ENCODE measurements at places on chromosomes 6 and 20.

- H3K36me3 ChIP-seq = no peaks in the 10 kb centered on the region
- no peaks in the 10 kb centered on the region for H3K27me3 ChIP-seq
- H3K27ac ChIP-seq = no peak overlapping the region
- H3K4me3 ChIP-seq = no peak overlapping the region
- no peak for ATAC-seq
Observed at GRCh38 chr6:3825851-3826581, 23.2 kb upstream of the FAM50B start.

DNA sequence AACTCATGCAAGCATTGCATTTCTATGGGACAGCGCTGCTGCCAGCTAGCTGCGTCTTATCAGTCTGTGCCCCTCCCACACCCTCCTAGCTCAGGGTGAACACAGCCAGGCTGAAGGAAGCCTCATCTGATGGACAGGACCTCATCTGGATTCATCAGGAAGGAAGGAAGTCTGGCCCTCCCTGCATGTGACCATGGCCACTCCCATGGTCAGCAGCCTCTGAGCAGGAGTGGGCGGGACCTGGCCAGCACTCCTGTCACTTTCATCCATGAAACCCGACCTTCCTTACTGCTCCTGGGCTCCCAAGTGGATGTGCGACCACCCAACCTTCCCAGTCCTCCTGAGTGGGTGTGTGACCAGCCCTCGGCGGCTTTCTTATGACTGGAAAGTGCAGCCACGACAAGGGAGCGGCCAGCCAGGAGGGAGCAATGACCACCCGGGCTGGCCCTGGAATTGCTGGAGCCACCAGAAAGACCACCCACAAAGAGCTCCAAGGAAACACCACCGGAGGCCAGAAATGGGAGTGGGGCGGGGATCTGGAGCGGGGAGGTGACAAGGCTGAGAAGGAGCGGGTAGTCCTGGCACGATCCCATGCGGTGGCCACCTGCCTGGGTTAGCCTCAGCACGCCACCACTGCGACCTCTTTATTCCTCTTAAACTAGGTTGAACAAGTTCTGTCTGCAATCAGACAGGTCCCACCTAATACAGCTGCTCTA is 241.2 kb downstream of the TTLL2 start:
- no peak for ATAC-seq
- H3K27me3 ChIP-seq = peaks cover 54% of the 10 kb centered on the region
- H3K4me1 ChIP-seq = no peaks in the 10 kb centered on the region
- H3K4me3 ChIP-seq = no peak overlapping the region
- H3K36me3 ChIP-seq = no peaks in the 10 kb centered on the region

- H3K27ac ChIP-seq = peak within 1 kb of the TSS; percentile 40
- peak; percentile 45 for ATAC-seq
- peaks cover 29% of the 10 kb centered on the region for H3K36me3 ChIP-seq
- no peak within 1 kb of the TSS for H3K4me3 ChIP-seq
Observed at GRCh38 chr6:31528821-31529328, at the start of gene MCCD1. TSS of gene MCCD1 (plus strand) at chr6:31528962. CDS start at chr6:31529015, 53 bp downstream.

DNA sequence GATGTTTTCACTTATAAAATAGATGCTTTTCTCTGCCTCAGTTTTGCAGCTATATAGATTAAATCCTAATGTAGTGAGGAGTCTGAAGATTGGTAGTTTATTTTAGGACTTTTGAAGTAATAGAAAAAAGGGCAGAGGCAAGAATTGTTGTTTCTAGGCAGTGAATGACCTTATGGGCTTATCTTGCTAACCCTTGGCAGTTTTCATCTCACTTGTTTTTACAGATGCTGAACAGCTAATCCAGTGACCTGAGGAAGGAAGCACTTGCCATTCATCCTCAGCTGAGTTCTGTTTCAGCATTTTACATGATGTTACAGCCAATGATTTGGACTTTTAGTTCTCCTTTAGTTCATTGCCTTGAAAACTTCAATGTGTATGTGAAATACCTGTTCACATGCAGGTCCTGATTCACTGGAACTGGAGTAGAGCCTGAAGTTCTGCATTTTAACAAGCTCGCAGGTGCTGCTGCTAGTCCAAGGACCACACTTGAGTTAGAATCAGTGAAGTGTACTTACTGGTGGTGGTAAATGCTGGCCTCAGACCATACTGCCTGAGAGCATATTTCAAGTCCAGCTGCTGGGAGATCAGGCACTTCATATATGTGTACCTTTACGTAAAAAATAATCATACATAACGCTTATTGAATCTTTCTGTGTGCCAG is 86.9 kb downstream of the TULP4 start:
- no peak overlapping the region for H3K4me3 ChIP-seq
- H3K4me1 ChIP-seq = peaks cover 21% of the 10 kb centered on the region
- H3K27ac ChIP-seq = no peak overlapping the region
- H3K27me3 ChIP-seq = no peaks in the 10 kb centered on the region

DNA sequence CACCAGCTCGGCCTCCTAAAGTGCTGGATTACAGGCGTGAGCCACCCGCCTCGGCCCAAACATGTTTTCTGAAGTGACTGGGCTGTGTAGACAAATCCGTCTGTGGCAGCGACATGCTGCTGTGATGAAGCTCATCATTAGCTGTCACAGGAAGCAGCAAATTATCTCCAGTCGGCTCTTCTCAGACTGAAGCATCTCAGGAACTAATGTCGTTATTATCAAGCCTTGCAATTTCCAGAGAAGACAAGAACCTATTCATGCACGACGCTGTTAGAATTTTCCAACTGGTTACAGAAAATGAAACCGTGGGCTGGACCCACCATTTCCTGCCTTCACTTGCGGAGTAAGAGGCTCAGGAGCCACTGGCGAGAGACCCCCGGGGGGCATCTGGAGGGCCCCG is 17.1 kb upstream of the NTSR1 start:
- no peak overlapping the region for H3K4me3 ChIP-seq
- peaks cover 84% of the 10 kb centered on the region for H3K27me3 ChIP-seq
- peak overlapping the region; percentile 37 for H3K27ac ChIP-seq
- peak; percentile 18 for ATAC-seq

GRCh38 chr6:41966961-41967311 is 25.3 kb upstream of the CCND3 start:
- H3K4me1 ChIP-seq = peaks cover 42% of the 10 kb centered on the region
- no peaks in the 10 kb centered on the region for H3K27me3 ChIP-seq
- no peak overlapping the region for H3K4me3 ChIP-seq
- H3K27ac ChIP-seq = no peak overlapping the region
- no peaks in the 10 kb centered on the region for H3K36me3 ChIP-seq

GRCh38 chr6:30696432-30696831 is 5.6 kb upstream of the NRM start:
- H3K4me3 ChIP-seq = no peak overlapping the region
- ATAC-seq = no peak
- no peak overlapping the region for H3K27ac ChIP-seq
- peaks cover 12% of the 10 kb centered on the region for H3K36me3 ChIP-seq
- H3K27me3 ChIP-seq = no peaks in the 10 kb centered on the region
- peaks cover 5% of the 10 kb centered on the region for H3K4me1 ChIP-seq

DNA sequence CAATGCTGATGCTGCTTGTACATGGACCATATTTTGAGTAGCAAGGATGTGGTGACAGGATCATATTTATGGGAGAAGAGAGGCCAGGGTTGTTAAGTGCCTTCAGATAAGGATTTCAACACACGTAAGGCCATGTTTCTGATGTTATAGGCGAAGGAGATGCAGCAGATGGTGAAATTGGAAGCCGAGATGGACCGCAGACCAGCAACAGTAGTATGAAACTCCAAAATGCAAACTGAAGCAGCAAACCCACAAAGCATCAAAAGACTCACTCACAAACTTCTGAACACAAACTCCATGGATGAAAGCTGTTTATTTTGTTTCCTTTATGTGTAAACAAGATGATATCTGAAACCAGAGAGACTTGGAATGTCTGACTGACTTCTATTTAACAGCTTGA is 35.6 kb upstream of the LAMP5 start:
- no peak overlapping the region for H3K4me3 ChIP-seq
- peaks cover 8% of the 10 kb centered on the region for H3K4me1 ChIP-seq
- no peaks in the 10 kb centered on the region for H3K36me3 ChIP-seq
- H3K27ac ChIP-seq = no peak overlapping the region
- no peaks in the 10 kb centered on the region for H3K27me3 ChIP-seq

- no peak overlapping the region for H3K4me3 ChIP-seq
- no peaks in the 10 kb centered on the region for H3K27me3 ChIP-seq
- no peak for ATAC-seq
- peaks cover 38% of the 10 kb centered on the region for H3K4me1 ChIP-seq
- H3K27ac ChIP-seq = no peak overlapping the region
- H3K36me3 ChIP-seq = peaks cover 35% of the 10 kb centered on the region
Observed at GRCh38 chr6:16725145-16725864, 36.0 kb downstream of the ATXN1 start.

DNA sequence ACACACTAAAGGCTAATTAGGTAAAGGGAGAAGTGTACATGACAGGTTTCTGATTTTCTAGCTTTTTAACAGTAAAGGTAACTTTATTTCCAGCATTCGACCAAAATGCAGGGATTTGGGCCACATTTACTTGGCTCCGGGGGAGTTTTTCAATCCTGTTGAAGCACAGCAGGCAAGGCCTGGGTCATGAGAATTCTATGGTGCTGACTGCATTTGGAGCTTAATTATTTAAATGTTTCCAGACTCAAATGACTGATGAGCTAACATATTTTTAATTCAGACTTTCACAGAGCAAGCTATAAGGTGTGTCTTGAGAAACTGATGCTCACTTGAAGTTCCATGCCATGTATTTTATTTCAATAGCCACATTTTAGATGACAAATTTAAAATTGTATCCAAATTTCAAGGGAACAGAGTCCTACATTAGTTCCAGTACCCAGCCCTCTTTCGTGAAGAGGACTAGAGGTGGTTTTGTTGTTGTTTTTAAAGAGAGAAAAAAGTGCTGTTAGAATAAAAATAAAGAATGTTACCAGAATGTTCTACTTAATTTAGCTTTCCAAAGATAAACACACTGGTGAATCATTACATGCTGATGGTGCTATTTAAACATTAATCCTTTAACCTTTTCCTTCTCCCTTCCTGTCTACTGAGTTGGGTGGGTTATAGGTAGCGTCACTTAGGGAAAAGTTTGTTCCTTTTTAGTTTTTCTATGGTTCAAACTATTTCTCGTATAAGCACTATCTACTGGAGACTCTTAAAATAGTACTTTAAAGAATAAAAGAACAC is 82.3 kb upstream of the PHACTR2 start:
- no peaks in the 10 kb centered on the region for H3K27me3 ChIP-seq
- ATAC-seq = no peak
- H3K36me3 ChIP-seq = peaks cover 10% of the 10 kb centered on the region

DNA sequence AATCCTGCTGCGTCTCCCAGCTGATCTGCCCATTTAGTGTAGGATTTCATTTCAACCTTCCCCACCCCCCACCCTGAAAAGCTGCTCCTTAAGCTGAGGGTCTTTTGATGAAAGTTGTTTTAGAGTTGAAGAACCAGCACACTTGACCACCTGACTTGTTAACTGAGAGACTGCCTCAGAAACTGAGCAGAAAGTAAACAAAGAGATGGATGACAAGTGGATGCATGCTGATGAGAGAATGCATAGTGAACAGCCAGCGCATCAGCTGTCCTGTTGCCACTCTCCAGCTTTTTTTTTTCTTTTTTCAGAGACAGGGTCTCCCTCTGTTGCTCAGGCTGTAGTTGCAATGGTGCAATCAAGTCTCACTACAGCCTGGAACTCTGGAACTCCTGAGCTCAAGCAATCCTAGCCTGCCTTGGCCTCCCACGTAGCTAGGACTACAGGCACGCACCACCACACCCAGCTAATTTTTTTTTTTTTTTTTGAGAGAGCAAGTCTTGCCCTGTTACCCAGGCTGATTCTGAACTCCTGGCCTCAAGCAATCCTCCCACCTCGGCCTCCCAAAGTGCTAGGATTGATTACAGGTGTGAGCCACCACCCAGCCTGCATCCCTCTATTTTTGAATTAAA is 9.5 kb downstream of the RPL10A start:
- no peak for ATAC-seq
- no peak overlapping the region for H3K27ac ChIP-seq
- H3K4me3 ChIP-seq = no peak overlapping the region
- H3K4me1 ChIP-seq = peaks cover 15% of the 10 kb centered on the region
- H3K36me3 ChIP-seq = peaks cover 5% of the 10 kb centered on the region

- H3K36me3 ChIP-seq = no peaks in the 10 kb centered on the region
- H3K4me1 ChIP-seq = peaks cover 35% of the 10 kb centered on the region
- peak overlapping the region; percentile 73 for H3K27ac ChIP-seq
- peak overlapping the region; percentile 77 for H3K4me3 ChIP-seq
- ATAC-seq = no peak
Observed at GRCh38 chr20:16575390-16576140, 2.3 kb upstream of the KIF16B start.

DNA sequence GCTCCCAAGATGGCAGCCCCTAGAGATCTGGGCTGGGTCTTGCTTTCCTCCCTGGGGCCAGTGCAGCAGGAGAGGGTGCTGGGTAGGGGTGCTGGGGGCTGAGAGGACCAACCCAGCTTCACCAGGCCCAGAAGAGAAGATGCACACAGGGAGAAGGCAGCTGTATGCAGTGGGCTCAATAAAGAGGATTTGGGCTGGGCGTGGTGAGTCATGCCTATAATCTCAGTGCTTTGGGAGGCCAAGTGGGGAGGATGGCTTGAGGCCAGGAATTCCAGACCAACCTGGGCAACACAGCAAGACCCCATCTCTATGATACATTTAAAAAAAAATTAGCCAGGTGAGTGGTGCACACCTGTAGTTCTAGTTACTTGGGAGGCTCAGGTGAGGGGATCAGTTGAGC is 25.7 kb upstream of the EMILIN3 start:
- no peak for ATAC-seq
- H3K4me1 ChIP-seq = no peaks in the 10 kb centered on the region
- H3K27me3 ChIP-seq = no peaks in the 10 kb centered on the region

- no peaks in the 10 kb centered on the region for H3K4me1 ChIP-seq
- ATAC-seq = no peak
- no peak overlapping the region for H3K4me3 ChIP-seq
- no peaks in the 10 kb centered on the region for H3K27me3 ChIP-seq
Observed at GRCh38 chr6:23003671-23004467, 434.5 kb downstream of the HDGFL1 start.

GRCh38 chr6:35185302-35185681 is 28.5 kb upstream of the SCUBE3 start:
- no peaks in the 10 kb centered on the region for H3K4me1 ChIP-seq
- no peak overlapping the region for H3K27ac ChIP-seq
- no peak overlapping the region for H3K4me3 ChIP-seq
- no peak for ATAC-seq
- peaks cover 33% of the 10 kb centered on the region for H3K27me3 ChIP-seq
- H3K36me3 ChIP-seq = no peaks in the 10 kb centered on the region

DNA sequence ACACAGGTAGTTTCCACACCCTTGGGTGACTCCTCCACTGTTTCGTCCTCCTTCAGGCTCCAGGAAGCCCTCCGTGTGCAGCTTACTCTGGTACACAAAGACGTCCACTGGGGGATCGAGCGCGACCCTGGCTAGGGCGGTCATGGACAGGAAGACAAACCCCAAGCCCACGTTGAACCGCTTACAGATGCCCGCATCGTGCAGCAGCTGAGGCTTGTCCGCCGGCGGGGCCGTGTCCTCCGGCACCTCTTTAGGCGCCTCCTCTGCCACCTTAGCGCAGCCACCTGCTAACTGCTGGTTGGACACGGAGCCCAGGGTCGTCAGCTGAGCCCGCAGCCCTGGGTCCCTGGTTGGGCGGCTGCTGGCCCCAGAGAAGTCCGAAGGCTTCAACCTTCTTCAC is 309.0 kb upstream of the BTBD3 start:
- no peak for ATAC-seq
- no peak overlapping the region for H3K27ac ChIP-seq
- H3K36me3 ChIP-seq = no peaks in the 10 kb centered on the region
- H3K4me1 ChIP-seq = no peaks in the 10 kb centered on the region
- no peaks in the 10 kb centered on the region for H3K27me3 ChIP-seq
